ENCODE measurements at places on chromosomes 11 and 22. TPM values are rescaled to one million over a fixed set of nuclear protein-coding genes. Genes with fewer than 3 reads are reported as not detected.

Gene KRTAP5-7
- not detected for total RNA-seq

Gene BUD13
- 11.2 TPM for total RNA-seq

Gene INPP5J
- total RNA-seq: 0.16 TPM

Gene NCAM1
- not detected for total RNA-seq

Gene TSPAN32
- 0.47 TPM for total RNA-seq

Gene FBXO7
- 39.9 TPM for total RNA-seq

Gene OR8K3
- total RNA-seq: not detected

Gene CBX6
- total RNA-seq: 32.8 TPM

Gene OR52A5
- not detected for total RNA-seq

Gene PDXP
- total RNA-seq: 2.8 TPM

Gene IGSF9B
- total RNA-seq: 0.79 TPM

Gene CDC42EP2
- 33.7 TPM for total RNA-seq

Gene SMTN
- 99.7 TPM for total RNA-seq

Gene CABP4
- not detected for total RNA-seq

Gene HIC2
- total RNA-seq: 3.3 TPM

Gene PRG3
- total RNA-seq: not detected

Gene CBL
- total RNA-seq: 2.4 TPM

Gene CCDC87
- 0.32 TPM for total RNA-seq

Gene HOATZ
- total RNA-seq: not detected

Gene TMEM86A
- total RNA-seq: 0.60 TPM

Gene TMEM109
- total RNA-seq: 23.8 TPM

Gene SLC6A5
- not detected for total RNA-seq

Gene OR4X1
- not detected for total RNA-seq

Gene MS4A6E
- not detected for total RNA-seq

Gene JHY
- 0.60 TPM for total RNA-seq

Gene KRTAP5-4
- total RNA-seq: not detected

Gene SRSF8
- 6.9 TPM for total RNA-seq

Gene OR10G6
- total RNA-seq: not detected

Gene GLB1L3
- total RNA-seq: not detected

Gene CASP5
- total RNA-seq: under 0.01 TPM

Gene MAP6
- total RNA-seq: 0.86 TPM

Gene FAU
- total RNA-seq: 512 TPM

Gene SCGB1A1
- total RNA-seq: not detected

Gene FAM83F
- total RNA-seq: not detected

Gene ZC3H7B
- total RNA-seq: 37.0 TPM

Gene FREY1
- total RNA-seq: 2.2 TPM

Gene BIRC3
- total RNA-seq: 0.47 TPM

Gene MRGPRF
- total RNA-seq: 28.7 TPM

Gene FGF4
- not detected for total RNA-seq

Gene HEPN1
- total RNA-seq: not detected

Gene AIP
- 138 TPM for total RNA-seq

Gene DERL3
- total RNA-seq: 0.43 TPM

Gene ANO1
- 0.09 TPM for total RNA-seq

Gene FDX1
- total RNA-seq: 8.2 TPM

All from bronchial smooth muscle cell (primary cell).